ENCODE measurements at places on chromosomes 3 and 15.

GRCh38 chr15:91974321-91974720, 120.8 kb downstream of the SLCO3A1 start:
- no peak for DNase-seq

- no peak for DNase-seq
These were observed 53.0 kb downstream of the LYSMD4 start for GRCh38 chr15:99680276-99680675.

- DNase-seq = no peak
These were observed 17.8 kb downstream of the TMEM212 start for GRCh38 chr3:171860830-171861535.

DNA sequence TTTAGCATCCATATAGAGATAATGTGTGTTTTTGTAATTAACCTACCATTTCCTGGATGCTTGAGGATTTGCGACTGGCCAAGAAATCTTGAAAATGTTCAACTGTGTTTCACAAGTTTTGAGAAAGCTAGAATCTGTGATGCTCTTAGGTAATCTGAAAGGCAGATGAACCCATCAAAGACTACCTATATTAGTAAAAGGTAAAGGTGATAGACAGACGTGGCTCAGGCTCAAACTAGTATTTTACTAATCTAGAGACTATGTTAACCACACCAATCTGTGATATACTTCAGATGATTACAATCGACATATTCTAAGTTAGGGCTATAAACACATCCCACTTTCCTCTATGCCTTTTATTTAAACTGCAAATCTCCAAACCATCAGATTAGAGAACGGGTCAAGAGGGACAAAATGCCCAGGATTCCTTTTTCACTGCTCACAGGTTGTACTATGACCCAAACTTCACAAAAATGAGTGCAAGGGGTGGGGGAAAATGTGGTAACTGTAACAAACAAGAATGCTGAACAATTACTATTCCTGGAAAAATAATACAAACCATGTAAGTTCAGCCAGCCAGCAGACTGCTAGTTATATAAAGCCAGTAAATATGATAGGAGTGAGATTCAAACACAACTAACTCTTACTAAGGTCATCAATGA, 295.1 kb downstream of the FOXP1 start:
- no peak for DNase-seq

All from NCI-H1105 (cell line).